ENCODE measurements at places on chromosomes 2 and 18.

- DNase-seq: no peak
Observed at GRCh38 chr18:49949951-49950395, 136.6 kb upstream of the ACAA2 start.

DNA sequence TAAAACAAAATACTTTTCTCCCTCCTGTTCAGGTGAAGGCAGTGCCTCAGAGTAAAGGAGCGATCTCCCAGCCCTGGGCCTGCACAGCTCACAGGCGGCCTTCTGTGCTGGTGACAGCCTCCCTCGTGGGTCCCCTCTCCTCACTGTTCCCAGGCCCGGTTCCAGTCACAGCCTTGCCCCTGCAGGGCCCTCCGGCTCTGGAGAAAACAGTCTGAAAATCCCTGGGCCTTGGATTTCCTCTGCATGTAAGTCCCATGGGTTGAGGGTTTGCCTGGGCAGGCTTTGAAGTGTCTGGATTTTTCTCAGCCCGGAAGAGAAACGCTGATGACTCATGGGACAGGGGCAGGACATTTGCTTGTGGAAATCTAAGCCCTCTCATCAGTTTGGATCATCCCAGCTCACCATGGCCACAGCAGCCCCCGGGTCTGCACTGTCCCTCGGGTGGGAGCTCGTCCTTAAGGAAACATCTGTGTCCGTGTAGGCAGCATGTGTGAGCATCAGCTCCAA, 186.1 kb upstream of the RAB12 start:
- DNase-seq: no peak

- DNase-seq: peak; percentile 51
Observed at GRCh38 chr2:14632133-14632936, at the start of gene LRATD1. TSS of gene LRATD1 (plus strand) at chr2:14632717. CDS start at chr2:14633980, 1,263 bp downstream.

DNA sequence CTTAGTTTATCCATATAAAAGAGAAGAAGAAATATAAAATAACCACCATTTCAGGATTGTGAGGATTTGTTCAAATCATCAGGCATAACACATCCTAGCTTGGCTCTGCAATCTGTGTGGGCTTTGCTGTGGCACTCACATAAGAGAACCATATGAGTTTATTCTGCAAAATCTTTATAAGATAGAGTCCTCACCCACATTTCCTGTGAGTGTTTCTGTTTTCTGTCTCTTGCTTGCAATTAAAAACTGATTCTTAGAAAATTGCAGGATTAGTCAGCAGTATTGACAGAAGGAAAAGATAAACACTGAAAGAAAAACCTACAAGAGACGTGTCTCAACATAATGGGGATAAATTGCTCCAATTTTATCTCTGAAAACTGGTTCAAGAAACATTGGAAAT, 258.5 kb downstream of the RND3 start:
- DNase-seq: no peak

DNA sequence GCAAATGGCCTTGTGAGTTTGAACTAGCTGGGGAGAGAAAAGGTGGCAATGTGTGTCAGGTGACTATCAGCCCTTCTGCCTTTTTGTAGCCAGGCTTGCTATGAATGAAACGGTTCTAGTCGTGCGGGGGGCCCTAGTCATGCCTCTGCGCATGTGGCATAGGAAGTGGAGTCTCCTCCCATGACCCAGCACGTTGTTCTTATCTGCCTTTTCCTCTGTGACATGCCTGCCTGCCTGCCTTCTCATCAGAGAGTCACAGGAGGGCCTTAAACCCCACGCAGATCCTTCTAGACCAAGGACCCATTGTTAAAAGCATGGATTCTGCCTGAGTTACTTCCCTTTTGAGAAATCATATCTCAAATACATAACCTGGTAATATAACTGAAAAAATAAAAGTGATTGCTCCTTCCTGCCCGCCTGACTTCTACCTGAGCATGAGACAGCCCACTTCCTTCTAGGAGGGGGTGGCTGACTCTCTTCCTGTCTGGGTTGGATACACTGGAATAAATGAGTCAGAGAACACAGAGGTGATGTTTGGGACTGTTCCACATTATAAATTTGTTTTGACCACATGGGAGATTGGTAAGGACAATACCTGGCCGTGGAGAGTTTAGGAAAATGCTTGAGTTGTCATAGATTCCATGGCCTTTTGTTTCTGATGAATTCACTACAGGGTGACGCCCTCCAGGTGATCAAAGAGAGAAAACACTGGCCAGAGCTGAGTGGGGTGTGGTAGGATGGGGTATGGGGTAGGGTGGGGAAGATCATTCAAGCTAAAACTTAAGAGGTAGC, 49.8 kb downstream of the FBLN7 start:
- no peak for DNase-seq

- no peak for DNase-seq
Observed at GRCh38 chr2:157741819-157742484, 113.3 kb upstream of the ACVR1C start.

DNA sequence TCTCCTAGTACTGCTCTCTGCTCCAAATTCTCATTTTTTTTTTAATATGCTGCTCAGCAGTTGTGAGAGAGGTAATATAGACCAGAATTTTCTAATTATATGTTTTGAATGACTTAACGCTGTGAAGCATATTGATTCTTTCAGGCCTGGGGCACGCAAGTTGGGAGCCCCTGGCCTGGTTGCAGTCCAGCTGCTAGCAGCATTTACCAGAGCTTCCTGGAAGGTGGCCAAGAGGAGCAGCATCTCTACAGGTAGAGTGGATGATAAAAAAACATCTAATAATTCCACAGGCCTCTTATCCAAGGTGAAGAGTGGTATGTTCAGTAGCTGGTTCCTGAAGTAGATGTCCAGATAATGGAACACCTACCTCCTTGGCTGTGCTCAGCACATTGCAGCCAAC, 7.3 kb upstream of the UGP2 start:
- DNase-seq: no peak

DNA sequence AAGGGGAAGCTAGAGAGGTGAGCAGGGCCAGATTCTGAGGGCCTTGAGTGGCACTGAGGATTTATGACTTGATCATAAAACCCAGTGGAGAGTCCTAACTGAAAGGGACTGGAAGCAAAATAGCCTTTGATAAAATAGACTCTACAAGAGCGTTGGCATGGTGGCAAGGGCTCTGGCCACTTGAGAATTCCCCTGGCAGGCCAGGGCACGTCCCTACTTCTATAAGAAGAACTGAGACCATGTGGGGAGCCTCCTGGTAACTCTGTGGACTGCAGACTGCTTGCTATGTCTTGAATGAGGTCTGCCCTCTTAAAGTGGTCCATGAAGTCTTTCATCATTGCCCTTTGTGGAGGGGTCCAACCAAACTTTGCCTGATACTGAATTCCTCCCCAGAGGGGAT, 324.8 kb downstream of the ALK start:
- no peak for DNase-seq

- no peak for DNase-seq
Observed at GRCh38 chr2:73886357-73886756, 6.5 kb upstream of the ACTG2 start.

DNA sequence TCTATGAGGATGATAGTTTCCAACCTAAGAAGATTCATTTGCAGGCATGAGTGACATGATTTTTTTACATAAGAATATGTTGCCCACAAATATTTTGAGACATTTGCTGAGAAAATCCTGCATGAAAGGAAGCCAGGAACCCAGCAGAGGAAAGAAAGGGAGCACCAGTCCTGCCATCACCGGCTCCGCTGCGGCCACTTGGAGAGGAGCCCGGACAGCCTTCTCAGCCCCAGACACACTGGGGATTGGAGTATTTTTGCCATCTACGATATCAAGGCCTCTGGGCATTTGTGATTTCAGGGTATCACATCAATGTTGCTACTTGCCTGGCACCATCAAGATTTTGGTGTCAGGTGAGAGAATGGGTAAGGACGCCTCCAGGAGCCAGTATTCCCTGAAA, 228.3 kb downstream of the PTGR3 start:
- DNase-seq: no peak

- DNase-seq: no peak
Observed at GRCh38 chr2:165070076-165070475, 114.8 kb upstream of the SLC38A11 start.

- no peak for DNase-seq
Observed at GRCh38 chr18:56323673-56324072, 314.7 kb downstream of the TXNL1 start.

Measured in thoracic aorta (tissue), 2 donors.